ENCODE measurements at places on chromosomes 3 and 15. TPM values are rescaled to one million over a fixed set of nuclear protein-coding genes. Genes with fewer than 3 reads are reported as not detected.

- peak; percentile 83 for DNase-seq
These were observed 26.2 kb downstream of the TRAK1 start for GRCh38 chr3:42117175-42118008.

- DNase-seq: no peak
These were observed 54.9 kb downstream of the CD200R1L start for GRCh38 chr3:112791736-112792135.

DNA sequence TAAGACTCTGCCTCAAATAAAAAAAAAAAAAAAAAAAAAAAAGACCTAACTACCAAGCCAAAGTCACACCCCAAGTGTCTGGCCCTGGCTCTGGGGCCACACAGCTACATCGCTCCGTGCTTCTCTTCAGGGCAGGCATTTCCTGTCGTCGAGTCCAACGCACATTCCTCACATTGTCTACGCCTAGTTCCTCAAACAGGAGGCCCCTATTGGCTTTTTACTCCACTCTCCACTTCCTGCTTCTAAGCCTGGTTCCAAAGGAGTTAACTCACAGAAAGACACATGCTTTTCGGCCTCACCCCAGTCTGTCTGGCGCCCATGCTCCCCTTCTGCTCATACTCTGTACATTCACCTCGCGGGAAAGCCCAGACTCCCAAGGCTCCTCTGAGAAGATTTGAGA lies 28.8 kb downstream of the KNG1 start:
- DNase-seq: no peak

GRCh38 chr15:65758242-65758641 lies 33.9 kb downstream of the DENND4A start:
- no peak for DNase-seq

PLAAT1 gene
- 1.2 TPM for total RNA-seq

ANKRD63 gene
- total RNA-seq: not detected

CLRN1 gene
- total RNA-seq: not detected

EPHA3 gene
- total RNA-seq: 2.8 TPM
